Bladder microvascular endothelial cell (primary cell): ENCODE measurements at places on chromosomes 7 and 10. TPM values are rescaled to one million over a fixed set of nuclear protein-coding genes. Genes with fewer than 3 reads are reported as not detected.

RBM20 gene
- total RNA-seq: 4.0 TPM in 1 of 2 replicates, not detected in the other

TMEM270 gene
- total RNA-seq: 0.13 TPM in 1 of 2 replicates, not detected in the other

STK17A gene
- 50.7 and 55.5 TPM in 2 replicates for total RNA-seq

SUMF2 gene
- total RNA-seq: 125 and 154 TPM in 2 replicates

EEPD1 gene
- 0.76 and 1.6 TPM in 2 replicates for total RNA-seq

CACNB2 gene
- not detected in 2 replicates for total RNA-seq

DDIT4 gene
- 166 and 174 TPM in 2 replicates for total RNA-seq

TLL2 gene
- total RNA-seq: 0.06 TPM in 1 of 2 replicates, not detected in the other

FBXL13 gene
- total RNA-seq: 0.32 and 0.76 TPM in 2 replicates
